CD8-positive, alpha-beta memory T cell (primary cell): ENCODE measurements at places on chromosomes 5 and 9. TPM values are rescaled to one million over a fixed set of nuclear protein-coding genes. Genes with fewer than 3 reads are reported as not detected.

DNA sequence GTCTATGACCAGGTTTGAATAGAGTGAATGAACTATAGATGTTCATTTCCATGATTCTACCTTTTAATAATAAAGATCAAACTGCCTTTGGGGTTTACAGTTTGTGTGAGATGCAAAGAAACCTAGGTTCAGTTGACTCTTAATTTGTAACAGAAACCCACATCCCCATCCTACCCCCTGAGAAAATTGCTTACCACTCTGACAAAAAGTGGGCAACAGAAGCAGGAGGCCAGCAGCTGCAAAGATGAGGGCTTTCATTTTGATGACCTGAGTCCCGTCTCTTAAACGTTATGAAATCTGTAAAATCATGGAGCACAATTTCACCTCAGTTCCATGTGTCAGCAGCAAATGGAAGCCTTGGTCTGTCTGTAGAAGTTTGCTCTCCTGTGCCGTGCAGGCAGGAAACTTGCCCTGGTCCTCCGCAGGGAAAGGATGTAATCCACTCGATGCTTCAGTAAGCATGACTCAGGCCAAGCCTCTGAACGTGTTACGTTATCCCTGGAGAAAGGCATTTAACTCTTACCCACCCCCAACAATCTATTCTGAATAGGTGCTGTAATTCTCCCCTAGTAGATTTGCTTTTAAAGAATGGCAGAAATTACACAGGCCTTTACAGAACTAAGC, at the start of gene F2RL2:
Gene F2RL2 (minus strand): TSS at position 431 of the 624 bp plus-strand sequence. CDS start 173 bp downstream, at position 258.
- no peaks in the 10 kb centered on the region for H3K27me3 ChIP-seq
- H3K27ac ChIP-seq, result no peak within 1 kb of the TSS
- DNase-seq, result no peak
- no peaks in the 10 kb centered on the region for H3K4me1 ChIP-seq
- no peak within 1 kb of the TSS for H3K4me3 ChIP-seq

Gene GPR150
- total RNA-seq, result 0.26 TPM

- H3K4me3 ChIP-seq, result no peak overlapping the region
- H3K36me3 ChIP-seq, result no peaks in the 10 kb centered on the region
These were observed 221.8 kb upstream of the RASEF start for GRCh38 chr9:83284746-83285145.

GRCh38 chr9:5708414-5708813, 79.5 kb downstream of the RIC1 start:
- no peaks in the 10 kb centered on the region for H3K4me1 ChIP-seq
- H3K27me3 ChIP-seq, result no peaks in the 10 kb centered on the region
- no peak overlapping the region for H3K4me3 ChIP-seq
- H3K36me3 ChIP-seq, result no peaks in the 10 kb centered on the region
- no peak for DNase-seq
